ENCODE measurements at places on chromosomes 4 and X.

DNA sequence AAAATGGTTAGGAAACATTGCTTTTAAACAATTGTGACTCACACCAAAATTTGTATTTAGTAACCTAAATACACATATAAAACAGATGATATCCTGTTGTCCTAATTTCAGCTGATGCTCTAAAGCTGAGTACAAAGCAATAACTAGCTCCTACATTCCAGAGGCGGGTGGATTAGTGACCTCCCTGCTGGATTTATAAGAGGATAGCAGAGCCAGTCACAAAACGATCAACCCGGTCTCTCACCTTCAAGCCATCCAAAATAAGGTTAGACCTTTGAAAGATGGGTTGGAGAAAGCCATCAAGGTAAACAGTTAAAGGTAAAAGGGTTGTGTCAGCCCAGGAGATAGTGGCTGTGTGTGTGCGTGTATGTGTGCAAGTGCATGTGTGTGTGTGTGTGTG lies 43.2 kb upstream of the SFRP2 start:
- no peak for DNase-seq

GRCh38 chrX:63979480-63979879 lies 194.5 kb upstream of the ARHGEF9 start:
- no peak for DNase-seq

DNA sequence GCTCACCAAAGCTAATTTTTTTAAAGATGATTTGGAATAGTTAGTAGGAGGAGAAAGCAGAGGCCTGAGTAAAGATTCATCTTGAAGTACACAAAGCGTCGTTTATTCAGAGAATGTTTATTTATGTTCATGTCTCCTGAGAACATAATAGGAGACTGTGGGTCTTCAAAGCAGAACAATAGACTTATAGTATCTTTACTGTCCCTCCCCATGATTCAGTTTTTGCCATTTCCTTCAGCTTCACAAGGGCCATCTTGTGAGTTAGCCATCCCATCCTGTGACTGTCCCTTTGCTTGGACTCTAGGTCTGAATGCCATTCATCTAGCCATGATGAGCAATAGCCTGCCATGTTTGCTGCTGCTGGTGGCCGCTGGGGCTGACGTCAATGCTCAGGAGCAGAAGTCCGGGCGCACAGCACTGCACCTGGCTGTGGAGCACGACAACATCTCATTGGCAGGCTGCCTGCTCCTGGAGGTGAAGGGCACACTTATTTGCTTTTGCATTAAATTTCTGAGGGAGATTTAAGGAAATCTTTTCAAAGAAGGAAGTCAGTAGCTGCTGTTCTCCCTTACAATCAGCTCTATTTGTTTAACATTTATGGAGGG lies 105.8 kb downstream of the NFKB1 start:
- no peak for DNase-seq

GRCh38 chr4:657338-657833 lies 16.7 kb downstream of the ATP5ME start:
- DNase-seq: no peak

- DNase-seq: no peak
These were observed 47.0 kb upstream of the ANXA10 start for GRCh38 chr4:168045354-168045753.

GRCh38 chrX:115363372-115363771 lies 73.9 kb downstream of the LUZP4 start:
- DNase-seq: peak; percentile 49

- no peak for DNase-seq
These were observed 46.1 kb upstream of the CTSO start for GRCh38 chr4:155999725-156000124.

DNA sequence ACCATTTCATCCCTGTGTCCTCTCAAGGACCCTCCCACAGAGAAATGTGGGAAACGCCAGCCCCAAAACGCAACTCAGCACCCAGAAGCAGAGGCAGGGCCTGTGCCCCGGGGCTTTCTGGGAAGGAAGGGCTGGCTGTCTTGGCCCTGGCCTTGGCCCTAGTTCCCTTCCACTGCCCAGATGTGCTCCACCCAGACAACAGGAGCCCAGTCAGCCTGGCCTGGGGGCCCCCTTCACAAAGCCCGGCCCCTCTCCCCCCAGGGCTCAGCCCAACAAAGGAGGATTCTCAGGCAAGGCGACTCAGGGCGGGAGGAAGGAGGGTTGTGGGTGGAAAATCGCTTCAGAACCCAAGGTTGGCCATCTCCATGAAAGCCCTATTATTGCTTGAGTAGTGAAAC lies 82.5 kb downstream of the PJA1 start:
- no peak for DNase-seq

DNA sequence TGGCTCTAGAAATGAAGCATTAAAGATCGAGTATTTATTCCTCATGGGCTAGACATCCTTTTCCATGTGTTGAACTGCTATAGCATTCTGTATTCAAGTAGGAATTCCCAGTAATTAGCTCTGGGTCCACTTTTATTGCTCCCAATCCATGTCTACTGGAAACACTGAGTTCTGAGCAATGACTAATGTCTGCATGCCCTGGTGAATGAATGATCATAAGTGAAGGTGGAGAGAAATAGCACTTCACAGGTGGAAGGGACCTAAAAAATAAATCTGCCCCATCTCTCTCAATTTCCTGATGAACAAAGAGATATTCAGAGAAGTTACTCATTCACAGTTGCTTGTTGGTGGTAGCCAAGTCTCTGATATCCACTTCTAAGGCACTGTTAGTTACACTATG lies 34.6 kb upstream of the CXCL8 start:
- no peak for DNase-seq

DNA sequence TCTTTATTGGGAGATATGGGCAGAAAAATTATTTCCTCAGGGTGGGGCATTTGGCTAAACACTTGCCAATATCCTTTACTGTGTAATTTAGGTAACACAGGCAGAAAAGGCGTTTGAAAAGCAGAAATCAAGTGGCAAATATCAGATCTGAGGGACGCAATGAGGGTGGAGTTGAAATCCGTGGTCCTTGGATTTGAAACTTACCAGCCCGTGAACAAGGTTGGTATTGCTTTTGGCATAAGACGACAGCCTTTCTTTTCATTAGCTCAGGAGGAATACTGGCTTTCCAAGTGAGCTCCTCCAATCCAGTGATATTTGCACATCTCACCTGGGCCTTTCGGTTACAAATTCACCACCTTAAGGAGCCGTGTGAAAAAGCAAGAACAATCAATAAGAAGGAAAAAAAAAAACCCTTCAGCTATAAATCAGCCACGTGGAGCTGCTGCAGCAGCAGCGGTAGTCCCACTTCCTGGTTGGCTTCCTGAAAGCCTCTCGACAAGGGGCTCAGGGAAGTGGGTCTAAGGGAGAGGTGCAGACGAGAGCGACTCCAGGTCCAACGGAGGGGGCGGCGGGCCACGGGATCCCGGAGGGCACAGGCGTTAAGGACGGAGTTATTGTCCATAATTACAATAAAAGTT lies 734 bp upstream of the GALNT7 start:
- DNase-seq: peak; percentile 41

DNA sequence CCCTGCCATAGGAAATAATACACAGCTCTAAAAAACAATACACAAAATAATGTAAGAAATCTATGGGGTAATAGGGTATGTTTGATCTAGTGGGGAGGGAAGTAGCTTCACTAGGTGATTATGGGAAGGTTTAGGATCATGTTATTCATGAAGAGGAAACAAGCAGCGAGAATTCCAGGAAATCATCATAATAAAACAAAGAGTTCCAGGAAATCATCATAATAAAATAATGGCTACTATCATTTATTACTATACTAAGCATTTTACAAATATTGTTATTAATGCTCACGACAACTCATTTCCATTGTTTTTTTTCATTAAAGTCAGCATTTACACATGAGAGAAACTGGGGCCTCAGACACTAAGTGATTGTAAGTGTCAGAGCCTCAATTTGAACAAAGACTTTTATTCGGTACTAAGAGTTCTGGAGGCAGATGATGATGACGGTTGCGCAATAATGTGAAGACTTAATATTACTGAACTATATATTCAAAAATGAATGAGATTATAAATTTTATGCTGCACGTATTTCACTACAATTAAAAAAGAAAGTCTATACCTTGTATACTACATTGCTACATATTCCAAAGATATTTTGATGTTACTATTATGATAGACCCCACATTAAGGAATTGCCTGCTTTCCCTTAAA lies 12.2 kb upstream of the CXCL8 start:
- no peak for DNase-seq

- no peak for DNase-seq
These were observed 70.5 kb downstream of the HPGD start for GRCh38 chr4:174451718-174452296.

DNA sequence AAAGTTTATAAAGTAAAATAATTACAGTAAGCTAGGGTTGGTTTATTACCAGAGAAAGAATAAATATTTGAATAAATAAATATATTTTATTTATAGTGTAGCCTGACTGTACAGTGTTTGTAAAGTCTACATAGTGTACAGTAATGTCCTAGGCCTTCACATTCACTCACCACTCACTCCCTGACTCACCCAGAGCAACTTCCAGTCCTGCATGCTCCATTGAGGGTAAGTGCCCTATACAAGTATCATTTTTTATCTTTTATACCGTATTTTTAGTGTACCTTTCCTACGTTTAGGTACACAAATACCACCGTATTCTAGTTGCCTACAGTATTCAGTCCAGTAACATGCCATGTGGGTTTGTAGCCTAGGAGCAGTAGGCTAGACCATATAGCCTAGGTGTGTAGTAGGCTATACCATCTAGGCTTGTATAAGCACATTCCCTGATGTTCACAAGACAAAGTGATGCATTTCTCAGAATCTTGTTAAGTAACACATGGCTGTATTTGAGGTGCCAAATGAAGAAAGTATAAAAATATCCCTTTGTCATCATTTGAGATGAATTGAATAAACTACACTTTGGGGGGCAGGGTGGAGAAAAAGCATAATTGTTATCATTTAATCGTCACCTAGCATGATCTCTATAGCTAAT lies 14.7 kb upstream of the KLHL8 start:
- no peak for DNase-seq

DNA sequence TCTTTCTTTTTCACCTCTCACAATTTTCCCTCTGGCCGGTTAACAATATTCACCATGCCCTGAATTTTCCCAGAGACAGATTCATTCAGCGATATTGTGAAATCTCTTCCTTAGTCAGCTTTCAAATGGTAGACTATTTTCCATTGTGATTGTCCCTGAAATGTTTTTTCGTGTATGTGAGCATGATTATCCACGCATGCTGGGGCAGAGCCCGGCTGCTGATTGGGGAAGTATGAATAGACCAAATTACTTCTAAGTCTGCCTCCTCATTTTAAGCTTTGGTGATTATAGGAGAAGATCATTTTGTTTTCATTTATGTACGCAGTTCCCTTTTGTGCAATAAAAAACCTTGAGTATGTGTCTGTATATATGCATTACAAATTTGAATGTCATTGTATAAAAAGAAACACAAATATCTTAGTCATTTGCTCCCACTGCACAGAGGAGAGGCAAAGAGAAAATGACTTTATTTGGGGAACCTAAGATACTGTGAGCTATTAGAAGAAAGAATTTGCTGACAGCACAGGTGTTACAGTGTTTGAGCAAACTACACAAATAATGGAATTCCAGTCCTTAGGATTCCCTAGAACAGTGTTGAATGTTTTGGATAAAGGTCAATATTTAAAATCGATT lies 11.3 kb downstream of the DTHD1 start:
- peak; percentile 67 for DNase-seq

DNA sequence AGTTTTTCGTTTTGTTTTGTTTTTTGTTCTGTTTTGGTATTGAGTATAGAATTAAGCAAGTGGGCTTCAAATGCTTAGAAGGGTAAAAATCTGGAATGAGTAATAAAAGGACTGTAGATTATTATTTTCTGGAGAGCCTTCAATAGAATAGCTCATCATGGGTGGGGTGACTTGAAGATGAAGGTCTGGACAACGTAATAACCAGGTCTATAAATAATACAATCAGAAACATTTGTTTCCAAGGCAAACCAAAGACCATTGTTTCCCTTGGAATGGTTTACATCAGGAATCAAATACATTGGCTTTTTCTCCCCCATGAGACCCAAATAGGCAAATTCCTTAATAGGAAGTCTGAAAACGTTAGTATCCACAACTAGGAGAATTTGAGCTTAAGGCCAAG lies 721.6 kb downstream of the RPA4 start:
- DNase-seq: no peak

DNA sequence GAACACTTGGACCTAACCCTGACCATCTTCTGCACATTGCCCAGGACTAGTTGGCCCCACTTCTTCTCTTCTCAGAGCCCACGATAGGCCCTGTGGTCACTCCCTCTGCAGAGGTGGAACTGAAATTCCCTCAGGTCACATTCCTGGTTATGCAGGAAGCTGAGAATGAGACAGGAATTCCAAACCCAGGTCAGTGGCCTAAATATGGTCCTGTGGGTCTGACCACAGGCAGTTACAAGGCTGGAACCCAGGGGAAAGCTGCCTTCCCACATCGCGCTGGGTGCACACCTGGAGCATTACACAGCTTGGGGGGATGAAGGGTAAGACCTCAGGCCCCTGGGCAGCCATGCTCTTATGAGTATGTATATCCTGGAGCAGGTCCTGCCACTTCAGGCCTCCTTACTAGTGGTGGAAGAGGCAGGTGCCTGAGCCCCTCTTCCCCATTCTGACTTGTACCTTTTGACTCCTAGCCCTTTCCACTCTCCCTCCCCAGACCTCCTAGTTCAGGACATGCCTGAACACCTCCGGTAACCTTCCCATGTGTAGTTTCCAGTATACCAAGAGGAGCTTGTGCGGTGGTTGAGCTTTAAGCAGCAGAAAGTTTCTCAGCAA lies 173.5 kb downstream of the ASMT start:
- DNase-seq: no peak

DNA sequence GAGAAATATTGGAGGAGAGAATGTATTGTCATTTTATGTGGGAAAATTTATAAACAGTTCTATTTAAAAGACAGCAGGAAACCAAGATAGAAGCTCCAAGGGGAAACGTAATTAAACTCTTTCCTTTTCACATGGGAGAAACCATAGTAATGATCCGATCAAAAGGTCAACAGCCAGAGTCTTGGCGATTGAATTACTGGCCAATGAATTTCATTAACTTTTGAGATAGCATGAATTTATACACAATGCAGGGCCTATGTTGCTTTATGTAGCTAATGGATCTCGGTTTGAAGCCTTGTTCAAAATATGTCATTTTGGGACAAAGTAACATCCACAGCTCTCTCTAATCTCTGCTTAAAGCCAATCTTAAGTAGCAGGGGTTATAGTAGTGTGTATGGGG lies 897.5 kb upstream of the NDST4 start:
- no peak for DNase-seq

- no peak for DNase-seq
These were observed 70.4 kb upstream of the ANXA3 start for GRCh38 chr4:78481180-78481579.

DNA sequence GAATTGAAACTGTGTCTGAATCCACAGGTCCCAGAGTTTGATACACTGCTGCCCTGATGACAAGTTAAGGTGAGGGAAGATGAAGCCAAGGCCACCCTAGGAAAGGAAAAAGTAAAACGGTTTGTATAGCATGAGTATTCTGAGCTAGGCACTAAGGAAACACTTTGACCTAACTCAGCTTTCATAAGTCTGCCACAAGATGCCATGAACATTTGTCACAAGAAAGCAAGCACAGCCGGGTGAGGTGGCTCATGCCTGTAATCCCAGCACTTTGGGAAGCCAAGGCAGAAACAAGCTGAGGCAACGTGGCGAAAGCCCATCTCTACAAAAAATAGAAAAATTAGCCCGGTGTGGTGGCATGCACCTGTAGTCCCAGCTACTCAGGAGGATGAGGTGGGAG lies 34.2 kb downstream of the ELOVL6 start:
- no peak for DNase-seq

Measured in NCI-H1930 (cell line).